ENCODE measurements at places on chromosomes 5 and 9.
A peak's percentile ranks its signal among the peaks of the same experiment; 100 is the strongest.

DNA sequence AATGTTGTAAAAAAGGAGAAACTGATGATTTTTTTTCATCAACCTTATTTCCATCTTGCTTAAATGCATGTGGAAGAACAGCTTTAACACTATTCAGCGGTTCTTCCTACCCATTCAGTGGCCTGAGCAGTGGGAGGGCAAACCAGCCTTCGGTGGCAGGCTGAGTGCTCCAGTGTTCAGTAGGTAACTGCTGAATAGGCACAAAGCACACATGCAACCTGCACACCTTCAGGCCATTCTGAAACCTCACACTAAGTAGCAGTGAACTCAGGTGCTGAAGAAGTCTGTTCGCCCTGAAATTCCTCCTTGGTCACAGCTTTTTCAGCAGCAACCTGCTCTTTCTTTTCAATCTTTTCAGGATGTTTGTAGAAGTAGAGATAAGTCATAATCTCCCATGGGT lies 26.1 kb downstream of the FBXO4 start:
- no peak for DNase-seq

- no peak for DNase-seq
Observed at GRCh38 chr9:96382175-96382574, 1.3 kb downstream of the SLC35D2 start.

DNA sequence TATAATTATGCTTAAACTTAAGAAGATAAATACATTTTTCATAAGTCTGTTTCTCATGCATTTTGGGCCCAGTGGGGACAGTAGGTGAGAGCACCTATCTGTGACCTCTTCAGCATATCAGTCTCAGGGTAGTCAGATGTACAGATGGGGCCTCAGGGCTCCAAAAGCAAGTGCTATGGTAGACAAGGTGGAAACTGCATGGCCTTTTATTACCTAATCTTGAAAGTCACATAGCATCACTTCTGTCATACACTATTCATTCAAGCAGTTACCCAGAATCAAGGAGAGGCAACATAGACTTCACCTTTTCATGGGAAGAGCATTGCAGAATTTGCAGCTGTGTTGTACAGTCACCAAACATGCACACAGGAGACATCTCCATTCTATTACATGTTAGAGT lies 94.8 kb downstream of the SV2C start:
- no peak for DNase-seq

- no peak for DNase-seq
Observed at GRCh38 chr5:52776116-52776515, 11.6 kb upstream of the ITGA1 start.

GRCh38 chr9:132673355-132673754 lies 3.1 kb downstream of the GTF3C4 start:
- DNase-seq = no peak

DNA sequence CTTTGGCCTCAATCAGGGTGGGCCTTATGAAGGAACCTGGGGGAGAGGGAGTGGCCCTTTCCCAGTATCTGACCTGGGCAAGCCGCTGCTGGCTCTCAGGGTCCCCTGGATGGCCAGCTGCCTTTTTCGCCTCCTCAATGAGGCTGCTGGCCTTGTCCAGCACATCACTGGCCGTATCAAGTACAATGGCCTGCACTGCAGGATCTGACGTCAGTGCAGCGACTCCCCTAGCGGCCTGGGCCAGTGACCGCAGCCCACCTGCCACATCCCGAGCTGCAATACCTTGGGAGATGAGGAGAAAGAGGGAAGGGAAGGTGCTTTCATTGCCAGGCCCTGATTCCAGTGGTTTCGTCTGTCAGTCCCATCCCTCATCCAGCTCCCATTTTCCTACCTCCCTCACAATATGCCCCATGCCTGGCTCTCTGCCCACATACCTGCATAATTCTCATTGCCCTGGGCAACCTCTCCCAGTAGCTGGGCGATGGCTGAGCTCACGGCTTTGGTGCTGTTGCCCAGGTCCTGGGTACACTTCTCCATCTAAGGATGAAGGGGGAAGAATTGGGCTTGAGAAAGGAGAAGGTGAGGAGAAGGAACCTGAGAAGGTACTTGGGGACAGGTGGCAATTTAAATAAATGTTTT lies 19.1 kb downstream of the TLN1 start:
- DNase-seq = no peak

GRCh38 chr5:125499636-125500332 lies 753.3 kb upstream of the ZNF608 start:
- no peak for DNase-seq

DNA sequence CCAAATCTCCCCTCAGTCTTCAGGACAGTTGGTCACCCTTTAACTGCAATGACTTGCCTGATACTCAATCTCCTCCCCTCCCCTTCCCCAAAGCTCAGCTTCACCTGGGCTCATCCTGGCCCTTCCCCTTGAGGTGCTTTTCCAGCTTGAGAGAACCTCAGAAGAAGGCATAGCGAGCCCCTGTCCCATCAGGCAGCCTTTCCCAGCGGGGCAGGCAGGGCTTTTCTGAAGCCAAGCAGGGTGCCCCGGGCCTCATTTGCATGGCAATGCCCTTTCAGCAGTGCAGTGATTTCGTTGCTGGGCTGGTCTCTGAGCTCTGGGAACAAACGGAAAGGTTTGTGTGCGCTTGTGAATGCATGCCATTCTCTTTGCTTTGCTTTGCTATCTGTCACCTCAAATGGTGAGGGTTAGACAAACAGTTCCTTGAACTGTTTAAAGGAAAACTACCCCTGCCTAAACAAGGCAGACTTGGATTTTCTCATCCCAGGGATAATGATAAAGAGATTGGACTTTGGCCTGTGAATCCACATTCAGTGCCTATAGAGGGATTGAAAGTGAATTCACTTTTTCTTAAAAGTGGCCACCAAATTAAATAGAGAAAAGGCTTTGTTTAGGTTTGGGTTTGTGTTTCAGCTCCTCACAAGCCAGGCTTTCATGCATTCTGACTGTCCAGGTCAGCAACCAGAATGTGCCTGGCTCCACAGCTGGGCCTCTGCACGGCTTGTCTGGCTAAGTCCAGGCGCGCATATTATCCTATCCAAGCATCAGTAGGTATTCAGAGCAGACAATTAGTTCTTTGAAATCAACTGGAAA lies 165.3 kb downstream of the ZNF608 start:
- no peak for DNase-seq

DNA sequence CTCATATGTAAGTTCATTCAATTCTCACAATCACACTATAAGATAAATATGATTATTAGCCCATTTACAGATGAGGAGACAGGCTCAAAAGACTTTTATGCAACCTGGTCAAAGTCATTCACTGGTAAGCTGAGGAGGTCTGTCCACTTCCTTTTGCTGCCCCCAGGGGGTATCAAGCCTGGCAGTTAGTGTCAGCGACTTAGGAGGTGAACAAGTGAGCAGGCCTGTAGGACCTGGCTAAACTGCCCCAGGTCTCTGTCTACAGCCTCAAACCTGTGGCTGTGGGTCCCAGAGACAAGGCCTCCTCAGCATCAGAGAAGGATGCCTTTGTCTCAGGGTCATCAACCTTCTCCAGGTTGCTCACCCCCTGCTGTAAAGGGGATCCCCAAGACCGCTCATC lies 10.4 kb downstream of the TGFBI start:
- DNase-seq = no peak

GRCh38 chr9:5773324-5773999 lies 59.5 kb downstream of the ERMP1 start:
- no peak for DNase-seq

DNA sequence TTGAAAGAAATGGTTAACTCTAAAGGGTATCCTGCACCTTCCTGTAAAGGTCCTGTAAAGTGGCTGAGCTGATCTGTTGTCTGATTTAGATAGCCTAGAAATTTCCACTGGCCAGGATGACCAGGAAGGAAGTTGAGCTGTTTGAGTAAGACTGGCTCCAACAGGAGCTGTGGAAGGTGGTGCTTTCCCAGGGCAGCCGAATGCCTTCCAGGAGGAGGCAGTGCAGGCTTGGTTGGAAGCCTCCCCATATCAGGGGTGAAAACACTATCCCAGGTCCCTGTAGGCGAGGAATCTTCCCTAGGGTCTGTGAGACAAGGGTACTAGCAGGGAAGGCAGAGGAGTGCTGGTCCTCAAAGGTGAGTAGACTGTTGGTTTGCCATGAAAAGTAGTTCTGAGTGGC lies 98.4 kb downstream of the LIX1 start:
- no peak for DNase-seq

DNA sequence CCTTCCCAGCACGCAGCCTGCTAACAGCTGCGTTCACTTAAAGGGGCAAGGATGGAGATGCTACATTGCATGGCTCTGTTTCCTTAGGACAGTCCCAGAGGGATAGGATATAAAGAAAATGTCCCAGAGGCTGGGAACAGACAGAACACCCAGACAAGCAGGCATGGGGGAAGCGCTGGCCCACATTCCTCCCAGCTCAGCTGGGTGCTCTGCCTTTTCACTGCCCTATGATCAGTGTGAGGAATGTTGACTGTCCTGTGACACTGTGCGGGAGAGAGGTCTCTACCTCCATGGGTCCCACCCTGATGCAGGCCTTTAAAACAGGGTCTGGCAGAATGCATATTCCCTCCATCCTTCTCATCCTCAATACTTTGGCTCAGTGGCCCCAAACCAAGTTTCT lies 459.4 kb upstream of the DMAC1 start:
- no peak for DNase-seq

DNA sequence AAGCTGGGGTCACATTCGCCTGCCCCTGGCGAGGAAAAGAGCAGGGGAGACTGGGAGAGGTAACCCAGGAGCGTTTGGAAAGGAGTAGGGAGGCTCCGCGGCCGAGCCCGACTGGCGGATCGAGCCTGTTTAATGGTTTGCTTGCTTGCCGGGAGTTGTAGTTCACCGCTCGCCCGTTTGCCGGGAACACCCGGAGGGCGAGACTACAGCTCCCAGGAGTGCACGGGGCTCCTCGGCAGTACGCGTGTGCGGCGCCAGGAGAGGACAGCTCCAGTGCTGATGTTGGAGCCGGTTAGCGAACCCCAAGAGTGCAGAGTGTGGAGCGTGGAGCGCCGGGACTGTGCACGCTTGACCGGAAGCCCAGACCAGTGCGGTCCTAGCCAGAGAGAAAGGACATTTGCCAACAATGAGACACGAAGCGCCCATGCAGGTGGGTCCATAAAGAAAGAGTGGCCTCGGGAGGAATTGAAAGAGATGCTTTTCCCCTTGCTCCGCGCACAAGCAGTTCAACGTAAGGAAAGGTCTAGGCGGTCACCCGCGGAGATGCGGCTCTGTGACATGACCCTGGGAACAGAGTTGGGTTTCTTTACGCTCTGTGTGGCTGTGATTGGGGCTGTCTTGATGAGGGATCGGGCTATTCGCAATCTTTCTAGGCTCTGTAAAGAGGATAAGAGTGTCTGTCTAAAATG lies at the start of gene RAB3C:
RAB3C (plus strand) TSS at position 273 of the 689 bp plus-strand sequence; CDS start at position 407, 134 bp downstream.
- peak; percentile 25 for DNase-seq

DNA sequence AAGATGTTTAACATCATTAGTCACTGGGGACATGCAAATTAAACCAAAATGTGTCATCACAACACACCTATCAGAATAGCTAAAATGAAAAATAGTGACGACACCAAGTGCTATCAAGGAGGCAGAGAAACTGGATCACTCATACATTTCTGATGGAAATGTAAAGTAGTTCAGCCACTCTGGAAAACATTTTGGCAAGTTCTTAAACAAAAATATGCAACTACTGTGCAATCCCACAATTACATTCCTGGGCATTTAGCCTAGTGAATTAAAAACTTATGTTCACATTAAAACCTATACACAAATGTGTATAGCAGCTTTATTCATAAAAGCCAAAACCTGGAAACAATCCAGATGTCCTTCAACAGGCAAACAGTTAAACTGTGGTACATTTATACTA lies 53.1 kb downstream of the SVEP1 start:
- DNase-seq = no peak

GRCh38 chr9:120536949-120537640 lies 42.9 kb downstream of the CDK5RAP2 start:
- no peak for DNase-seq

DNA sequence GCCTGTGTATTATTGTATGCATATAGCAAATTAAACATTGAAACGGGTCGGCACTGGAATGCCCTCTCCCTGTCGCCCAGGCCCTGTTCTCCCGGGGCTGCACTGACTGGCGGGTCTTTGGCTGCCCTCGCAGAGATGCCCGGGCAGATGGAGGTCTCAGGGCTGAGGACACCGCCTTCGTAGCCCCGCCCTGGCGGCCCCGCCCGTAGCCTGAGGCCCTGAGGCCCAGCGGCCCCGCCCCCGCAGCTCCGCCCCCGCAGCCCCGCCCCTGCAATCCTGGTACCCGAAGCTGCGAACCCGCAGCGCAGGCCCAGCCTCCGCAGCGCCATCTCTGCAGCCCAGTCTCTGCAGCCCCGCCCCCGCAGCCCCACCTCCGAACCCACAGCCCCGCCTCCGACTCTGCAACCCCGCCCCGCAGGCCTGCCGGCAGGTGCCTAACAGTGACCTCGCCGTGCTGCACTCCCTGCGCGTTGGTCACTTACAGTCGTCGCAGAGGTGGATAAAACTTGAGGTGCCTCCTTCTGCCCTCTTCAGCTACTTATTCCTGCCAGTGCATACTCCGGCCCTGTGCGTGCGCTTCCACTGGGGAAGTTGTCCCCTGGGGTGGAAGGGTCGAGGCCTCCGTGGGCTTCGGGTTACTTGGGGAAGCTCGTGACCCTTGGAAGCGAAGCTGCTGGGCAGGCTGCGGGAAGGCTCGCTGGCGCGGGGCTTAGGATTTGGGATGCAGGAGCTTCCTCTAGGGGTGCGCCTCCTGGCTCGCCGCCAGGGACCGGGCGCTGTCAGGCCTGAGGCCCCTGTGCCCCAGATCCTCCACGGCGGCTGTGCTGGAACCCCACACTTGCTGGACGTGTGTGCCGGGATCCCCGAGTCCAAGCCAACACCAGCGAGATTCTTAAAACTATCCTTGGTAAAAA lies 72.3 kb downstream of the ICE1 start:
- DNase-seq = peak; percentile 12

GRCh38 chr5:82365026-82365425 lies 86.9 kb upstream of the RPS23 start:
- no peak for DNase-seq

GRCh38 chr5:143212261-143212660 lies 191.2 kb downstream of the NR3C1 start:
- DNase-seq = no peak

Measured in GM12878 (cell line).